ENCODE measurements at places on chromosomes 6 and 20.

DNA sequence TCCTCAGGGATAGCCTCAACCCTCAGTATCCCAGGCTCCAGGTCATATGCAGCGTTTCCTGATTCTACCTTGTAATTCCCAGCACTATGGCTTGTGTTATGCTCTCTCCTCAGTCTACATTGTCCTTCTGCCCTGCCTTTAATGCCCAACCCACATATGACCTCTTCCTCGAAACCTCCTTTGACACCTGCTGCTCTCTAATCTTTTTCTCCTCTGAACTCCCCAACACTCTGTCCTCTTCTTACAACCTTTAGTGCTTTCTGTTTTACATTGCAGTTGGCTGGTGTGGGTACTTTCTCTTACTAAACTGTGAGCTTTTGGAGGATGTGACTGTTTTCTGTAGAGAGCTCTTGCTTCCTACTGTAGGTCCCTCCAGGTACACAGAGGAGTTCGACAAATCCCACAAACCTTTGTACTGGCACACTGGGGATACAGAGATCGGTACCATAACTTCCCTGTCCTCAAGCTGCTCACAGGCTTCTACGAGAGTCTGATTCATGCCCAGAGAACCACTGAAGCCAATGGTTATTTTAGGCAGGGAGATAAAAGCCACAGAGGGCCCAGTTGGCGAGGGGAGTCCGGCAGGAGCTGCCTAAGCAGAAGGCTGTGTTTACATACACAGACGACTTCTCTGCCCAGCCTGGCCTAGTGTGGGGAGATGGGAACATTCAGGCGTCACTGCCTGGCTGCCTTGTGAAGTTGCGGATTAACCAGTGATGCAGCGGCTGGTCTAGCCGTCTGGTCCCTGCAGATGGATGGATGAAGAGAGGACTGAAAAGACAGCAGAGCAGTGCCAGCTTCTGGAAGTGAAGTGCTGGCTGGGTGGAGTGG is 8.4 kb upstream of the EPB41L1 start:
- no peak for DNase-seq

- DNase-seq = no peak
Observed at GRCh38 chr6:80215063-80215462, 108.6 kb downstream of the BCKDHB start.

DNA sequence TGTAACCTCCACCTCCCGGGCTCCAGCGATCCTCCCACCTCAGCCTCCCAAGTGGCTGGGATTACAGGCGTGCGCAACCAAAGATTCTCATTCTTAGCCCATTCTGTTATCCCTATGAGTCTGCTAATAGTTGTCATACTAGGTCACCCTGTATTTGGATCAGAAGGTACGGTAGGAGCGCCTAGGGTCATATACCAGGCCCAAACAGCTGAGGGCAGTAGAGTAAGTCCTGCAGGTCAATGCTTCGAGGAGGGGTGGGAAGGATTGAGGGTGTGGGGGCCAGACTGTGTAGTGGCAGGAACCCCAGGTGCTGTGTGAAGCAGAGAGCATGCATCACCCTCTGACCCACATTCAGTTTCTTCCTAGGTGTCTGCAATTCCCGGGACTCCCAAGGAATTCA is 22.7 kb upstream of the POU5F1 start:
- no peak for DNase-seq

DNA sequence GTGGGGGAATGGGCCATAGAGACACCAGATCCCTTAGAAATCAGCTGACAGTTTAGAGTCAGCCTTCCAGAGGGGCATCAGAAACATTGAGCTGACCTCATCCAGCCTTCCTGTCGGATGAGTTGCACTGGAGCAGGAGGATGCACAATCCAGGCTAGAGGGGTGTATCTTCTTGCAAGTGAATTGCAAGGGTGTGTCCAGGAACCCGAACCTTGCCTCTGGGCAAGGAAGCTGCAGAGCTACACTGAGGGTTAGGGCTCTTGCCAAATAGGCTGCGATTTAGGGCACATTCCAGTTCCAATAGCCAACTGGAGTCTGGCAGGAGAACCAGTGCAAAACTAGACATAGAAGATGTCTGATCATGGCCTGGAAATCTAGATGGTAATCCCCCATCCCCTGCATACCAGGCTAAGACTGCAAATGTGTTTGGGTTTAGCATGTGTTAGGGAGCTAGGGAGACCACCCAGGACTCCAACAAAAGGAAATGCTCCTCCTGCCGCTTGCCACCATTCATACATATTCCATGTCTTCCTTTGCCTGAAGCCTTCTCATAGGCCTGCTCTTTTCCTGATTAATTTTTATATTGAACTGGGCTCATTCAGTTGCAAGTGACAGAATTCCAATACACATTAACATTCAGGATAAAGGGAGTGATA is 6.3 kb upstream of the UTRN start:
- DNase-seq = no peak

DNA sequence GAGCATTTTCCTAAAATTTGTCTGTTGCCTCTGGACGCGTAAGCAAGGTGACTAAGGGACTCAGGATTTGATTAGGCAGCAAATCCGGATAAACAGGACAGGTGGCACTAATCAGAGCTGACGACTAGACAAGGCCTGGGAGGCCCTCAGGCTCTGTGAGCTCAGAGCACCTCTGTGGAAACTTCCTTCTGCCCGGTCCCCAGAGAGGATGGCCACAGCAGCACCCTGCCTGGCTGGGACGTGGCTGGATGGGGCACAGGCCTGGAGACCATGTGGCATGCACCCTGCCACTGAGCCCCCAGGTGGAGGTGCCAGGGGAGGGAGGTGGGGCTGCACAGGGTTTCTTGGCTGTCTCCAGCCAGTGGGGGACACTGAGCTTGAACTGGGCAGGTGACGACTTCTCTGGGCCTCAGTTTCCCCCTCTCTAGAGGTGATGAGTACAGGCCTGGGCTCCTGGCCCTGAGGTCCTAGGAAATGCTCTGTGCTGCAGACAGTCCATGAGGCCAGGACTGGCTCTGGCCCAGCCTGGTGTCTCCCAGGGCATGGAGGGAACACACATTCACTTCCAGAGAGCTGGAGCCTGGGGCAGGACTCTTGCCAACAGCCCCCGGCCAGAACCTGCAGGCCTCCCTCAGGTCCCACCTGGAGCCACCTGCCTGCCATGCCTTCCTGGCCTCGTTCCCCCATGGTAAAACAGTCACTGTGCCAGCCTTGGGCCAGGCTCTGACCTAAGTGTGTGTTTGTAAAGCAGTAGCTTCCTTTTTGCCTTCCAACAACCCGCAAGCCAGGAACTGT is 39.6 kb upstream of the STX16 start:
- DNase-seq = no peak

DNA sequence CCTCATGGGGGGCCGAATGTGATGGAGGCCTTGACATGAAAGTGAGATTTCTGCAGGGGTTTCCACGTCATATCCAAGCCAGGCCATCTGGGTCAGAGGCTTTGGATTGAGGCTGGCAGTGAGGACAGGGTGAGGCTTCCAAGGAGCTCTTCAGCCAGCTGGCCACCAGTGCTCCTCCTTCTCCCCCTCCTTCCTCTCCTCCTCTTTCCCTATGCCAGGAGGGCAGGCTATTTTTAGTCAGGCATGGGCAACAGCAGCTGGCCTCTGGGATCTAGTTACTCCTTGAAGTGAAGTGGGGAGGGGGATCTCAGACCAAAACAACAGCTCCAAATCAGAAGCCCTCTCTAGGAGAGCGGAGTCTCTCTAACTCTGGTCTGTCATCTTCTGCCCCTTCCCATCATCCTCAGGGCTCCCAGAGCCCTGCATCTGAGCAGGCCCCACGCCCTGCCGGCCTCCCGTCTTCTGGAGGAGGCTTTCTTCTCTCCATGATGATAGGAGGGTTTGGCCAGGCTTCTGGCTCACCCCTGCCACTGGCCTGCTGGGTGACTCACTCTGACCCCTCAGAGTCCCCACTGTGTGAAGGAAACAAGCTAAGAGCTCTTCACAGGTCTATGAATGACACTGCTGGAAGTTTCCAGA is 612 bp downstream of the TNNC2 start:
- DNase-seq = no peak

DNA sequence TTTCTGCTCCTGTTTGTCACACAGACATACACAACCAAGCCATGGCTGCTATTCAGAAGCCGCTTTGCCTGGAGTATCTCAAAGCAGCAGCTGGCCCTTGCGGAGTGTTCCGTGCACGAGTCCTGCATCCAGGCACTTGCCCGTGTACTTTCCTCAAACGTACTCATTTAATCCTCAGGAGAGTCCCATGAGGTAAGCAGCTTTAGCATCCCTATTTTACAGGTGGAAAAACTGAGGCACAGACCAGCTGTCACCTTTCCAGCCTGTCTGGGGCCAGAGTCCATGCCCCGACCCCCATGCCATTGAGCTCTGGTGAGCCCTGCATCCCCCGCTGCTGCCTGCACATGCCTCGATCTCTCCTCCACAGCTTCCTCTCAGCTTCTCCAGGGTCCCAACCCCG is 130.0 kb downstream of the ERMARD start:
- no peak for DNase-seq

GRCh38 chr6:160774399-160774798 is 72.4 kb downstream of the PLG start:
- no peak for DNase-seq

DNA sequence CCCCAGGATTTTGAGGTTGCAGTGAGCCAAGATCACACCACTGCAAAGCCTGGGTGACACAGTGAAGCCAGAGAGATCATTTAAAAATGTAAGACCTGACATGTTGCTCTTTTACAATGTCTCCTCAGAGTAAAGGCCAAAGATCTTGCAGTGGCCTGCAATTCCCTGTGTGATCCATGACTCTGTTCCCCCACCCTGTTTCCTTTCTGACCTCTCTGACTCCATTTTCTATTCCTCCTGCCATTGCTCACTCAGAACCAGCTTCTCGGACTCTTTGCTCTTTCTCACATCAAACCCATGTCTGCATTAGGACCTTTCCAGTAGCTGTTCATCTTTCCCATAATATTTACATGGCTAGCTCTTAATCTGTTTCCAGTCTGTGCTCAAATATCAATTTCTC is 28.8 kb downstream of the RNF217 start:
- no peak for DNase-seq

DNA sequence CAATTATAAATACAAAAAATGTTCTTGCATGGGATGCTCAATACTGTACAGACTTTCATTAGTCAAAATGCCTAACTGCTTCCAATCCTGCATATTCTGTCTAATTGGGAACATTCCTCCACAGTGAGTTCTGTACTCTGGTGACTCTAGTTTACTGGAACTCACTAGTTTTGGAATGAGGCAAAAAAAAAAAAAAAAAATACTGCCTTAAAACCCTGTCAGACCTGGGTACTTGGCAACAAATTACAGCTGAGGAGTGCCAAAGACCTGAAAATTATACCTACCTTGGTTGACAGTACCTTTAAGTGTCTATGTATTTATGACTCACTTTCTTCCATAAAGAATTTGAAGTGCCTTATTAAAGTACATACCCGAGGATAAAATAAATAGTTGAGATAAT is 276.7 kb downstream of the FARS2 start:
- no peak for DNase-seq

DNA sequence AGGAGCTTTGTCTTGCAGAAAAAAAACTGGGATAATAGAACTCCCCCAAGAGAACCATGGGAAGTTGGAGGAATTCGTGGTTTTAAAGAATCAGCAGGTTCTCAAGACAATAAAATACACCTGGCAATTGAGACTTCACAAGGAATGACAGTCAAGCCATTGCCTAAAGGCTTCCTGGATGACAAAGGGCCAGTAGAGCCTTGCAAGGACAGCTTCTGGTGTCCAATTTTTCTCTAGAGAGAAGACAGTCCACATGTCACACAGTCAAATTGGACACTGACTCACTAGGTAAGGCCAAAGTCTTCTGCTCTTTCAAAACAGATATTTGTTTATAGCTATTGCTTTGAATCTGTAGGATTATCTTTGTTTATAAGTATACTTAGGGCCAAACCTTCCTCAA is 80.3 kb upstream of the BMP5 start:
- DNase-seq = no peak

GRCh38 chr6:143490775-143491174 is 20.7 kb downstream of the FUCA2 start:
- no peak for DNase-seq

DNA sequence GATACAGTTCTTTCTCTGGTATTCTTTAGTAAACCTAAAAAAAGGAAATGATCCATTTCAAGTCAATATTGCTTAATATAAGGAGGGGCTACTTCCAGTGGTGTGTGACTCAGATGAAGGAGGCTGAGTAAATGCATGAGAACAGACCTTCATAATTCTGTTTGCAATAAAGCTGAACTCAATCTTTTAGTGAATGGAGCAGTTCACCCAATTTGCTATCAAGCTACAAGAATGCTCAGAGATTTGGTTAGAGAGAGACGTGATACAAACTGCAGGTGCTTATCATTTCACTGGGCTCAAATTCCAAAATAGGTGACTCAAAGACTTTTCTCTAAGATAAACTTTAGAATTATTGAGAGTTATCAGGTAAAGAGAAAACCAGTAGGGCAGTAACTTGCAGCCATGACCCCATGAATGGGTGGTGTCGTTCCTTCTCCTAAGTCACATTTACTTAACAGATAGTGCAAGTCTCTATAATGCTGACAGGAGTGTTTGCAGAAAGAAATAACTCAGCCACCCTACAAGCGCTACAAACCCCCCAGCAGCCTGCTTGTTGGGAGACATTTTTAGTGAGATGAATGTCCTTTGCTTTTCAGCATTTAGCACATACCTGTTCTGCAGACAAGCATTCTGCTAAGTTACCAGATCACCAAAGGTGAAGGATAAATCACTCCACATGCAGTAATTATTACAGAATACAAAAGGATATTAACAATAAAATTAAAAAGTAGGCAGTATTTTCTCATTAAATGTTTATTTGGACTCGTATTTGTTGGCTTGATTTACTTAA is 16.4 kb upstream of the BLOC1S5 start:
- DNase-seq = no peak

DNA sequence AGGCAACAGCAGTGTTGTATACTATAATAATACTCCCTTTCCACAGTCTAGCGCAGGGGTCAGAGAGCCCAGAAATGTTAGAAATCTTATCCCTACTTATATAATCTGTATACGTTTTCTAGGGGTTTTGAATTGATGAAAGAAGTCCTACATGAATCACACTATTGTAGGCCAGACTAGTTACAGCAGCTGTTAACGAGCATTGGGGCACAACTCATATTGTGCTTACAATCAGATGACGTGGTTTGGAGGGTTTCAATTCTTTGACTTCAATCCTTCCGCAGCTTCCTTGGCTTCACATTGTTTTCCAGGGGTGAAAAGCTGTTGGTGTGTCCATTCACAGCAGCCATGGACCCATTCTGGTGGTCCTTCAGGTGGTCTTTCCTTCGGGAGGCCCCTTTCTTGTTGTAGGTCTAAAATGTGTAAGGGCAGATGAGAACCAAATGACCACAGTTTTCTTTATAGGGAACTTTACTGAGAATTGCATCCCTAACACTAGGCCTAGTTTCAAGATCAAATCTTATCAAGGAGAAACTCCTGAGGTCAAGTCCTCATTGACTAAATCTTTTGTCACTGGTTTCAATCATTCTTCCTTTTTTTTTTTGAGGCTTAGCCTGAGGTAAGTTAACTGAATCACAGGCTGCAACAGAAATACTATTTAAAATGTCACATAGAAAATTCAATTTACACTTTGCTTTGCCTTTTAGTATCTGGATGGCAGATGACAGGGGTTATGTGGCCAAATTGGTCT is 79.7 kb downstream of the ELOVL5 start:
- DNase-seq = no peak

All from stimulated activated CD4-positive, alpha-beta T cell treated with anti-CD3 and anti-CD28 coated beads, Interleukin-15, amount 100 ng/mL, for 48 hours (primary cell).